ENCODE measurements at places on chromosomes 12 and 14.

GRCh38 chr14:88552876-88553275 is 1.9 kb downstream of the PTPN21 start:
- no peak for DNase-seq

GRCh38 chr14:58866391-58866790 is 228.6 kb downstream of the DACT1 start:
- DNase-seq, result no peak

DNA sequence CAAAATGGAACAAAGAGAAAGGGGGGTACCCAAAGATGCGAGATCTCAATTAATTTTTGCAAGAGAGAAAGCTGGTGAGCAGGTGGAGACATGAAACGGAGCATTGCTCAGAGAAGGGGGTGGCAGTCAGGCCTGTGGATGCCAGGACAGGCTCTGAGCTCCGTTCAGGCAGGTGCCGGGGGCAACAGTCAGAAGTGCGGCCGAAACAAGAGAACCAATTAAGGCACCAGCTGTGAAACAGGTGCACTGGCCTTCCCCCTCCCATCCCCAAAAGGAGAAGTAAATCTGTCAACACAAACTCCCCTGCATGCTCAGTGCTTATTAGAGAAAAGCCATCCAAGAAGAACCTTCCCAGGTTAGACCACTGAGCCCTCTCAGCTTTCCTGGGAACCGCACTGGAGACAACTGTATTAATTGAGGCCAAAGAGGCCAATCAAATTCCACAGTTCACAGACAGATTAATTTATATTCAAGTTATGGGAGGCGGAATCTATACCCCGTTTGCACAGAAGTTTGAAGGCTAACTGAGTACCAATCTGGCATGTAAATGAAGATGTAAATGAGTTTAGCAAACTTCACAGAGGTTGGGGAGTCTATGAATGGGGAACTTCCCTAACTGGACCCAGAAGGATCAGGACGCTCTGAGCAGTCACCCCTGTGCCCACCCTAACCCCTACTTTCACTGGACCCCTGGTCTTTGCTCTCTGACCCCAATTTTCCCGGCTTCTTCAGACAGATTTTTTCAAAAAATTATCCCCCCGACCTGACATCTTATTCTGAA is 20.9 kb downstream of the OAS2 start:
- DNase-seq, result no peak

- no peak for DNase-seq
These were observed 23.3 kb downstream of the RAB35 start for GRCh38 chr12:120093336-120093591.

DNA sequence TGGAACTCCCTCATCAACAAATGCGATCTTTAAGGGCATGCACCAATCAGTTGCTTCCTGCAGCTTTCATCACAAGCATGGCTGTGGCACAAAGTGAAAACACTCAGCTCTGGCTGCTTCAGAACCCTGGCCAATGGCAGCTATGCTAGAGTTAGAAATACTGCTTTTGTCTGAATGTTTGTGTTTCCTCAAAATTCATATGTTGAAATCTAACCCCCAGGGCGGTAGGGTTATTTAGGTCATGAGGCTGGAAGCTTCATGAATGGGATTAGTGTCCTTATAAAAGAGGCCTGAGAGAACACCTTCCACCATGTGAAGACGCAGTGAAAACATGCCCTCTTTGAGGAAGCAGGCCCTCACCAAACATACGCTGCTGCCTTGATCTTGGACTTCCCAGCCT is 453.9 kb downstream of the SNAPC1 start:
- no peak for DNase-seq

GRCh38 chr12:47026291-47026690 is 53.1 kb upstream of the PCED1B start:
- DNase-seq, result no peak

DNA sequence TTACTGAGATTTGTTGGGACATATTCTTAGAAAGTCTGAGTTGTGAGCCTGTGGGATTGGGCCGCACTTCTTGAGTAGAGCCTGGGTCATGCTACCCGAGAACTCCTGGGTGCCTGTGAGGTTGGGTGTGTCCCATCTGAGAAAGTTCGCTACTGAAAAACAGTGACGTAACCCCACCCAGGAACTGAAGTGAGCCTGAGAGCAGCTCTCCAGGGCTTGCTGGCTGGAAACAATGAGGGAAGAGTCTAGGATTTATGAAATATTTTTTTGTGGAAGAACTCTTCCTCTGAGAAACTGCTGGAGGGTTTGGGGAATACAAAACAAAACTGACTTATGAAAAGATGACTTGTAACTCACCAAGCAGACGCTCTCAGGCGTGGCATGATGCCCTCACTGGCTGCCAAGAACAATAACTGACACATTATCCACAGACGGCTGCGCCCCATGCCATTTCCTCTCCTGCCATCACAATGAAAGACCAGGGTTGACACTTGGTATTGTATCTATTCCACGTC is 69.2 kb downstream of the RASSF3 start:
- DNase-seq, result no peak

- DNase-seq, result no peak
These were observed 84.4 kb upstream of the CMKLR1 start for GRCh38 chr12:108423486-108423885.

DNA sequence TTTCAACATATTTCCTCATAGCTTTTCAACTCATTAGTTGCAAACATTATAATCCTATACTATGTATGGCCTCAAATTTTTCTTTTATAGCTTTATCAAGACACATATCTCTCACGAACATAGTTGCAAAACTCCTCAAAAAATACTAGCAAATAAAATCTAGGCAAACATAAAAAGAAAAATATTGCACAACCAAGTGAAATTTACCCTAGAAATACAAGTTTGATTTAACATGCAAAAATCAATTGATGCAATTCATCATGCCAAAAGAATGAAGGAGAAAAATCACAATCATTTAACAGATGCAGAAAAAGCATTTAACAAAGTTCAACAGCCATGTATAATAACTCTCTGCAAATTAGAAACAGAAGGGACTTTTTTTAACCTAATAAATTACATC is 33.3 kb upstream of the KCNH5 start:
- no peak for DNase-seq

DNA sequence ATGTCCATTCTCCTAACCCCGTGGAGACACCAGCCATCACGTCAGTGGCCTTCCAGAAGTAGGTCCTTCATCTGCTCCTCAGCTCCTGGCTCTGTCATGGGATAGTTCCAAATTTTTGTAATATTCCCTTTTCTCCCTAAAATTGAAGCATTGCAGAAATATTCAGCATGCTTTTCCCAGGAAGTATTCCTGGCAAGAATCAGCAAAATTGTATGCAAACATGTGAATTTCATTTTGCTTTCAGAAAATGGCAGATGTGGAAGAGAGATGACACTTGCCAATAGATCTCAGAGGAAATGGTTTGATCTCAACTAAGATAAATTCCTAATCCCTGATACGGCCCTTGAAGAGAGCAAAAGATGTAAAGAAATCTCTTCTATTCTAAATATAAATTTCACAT is 298.9 kb downstream of the ITPR2 start:
- no peak for DNase-seq
